ENCODE measurements at places on chromosomes 5 and 9. TPM values are rescaled to one million over a fixed set of nuclear protein-coding genes. Genes with fewer than 3 reads are reported as not detected.

The ACTBL2 gene
- polyA plus RNA-seq = not detected

The CTXN3 gene
- polyA plus RNA-seq = not detected

The HSD17B3 gene
- 1.7 TPM for polyA plus RNA-seq

The TMEM215 gene
- polyA plus RNA-seq = not detected

The NR6A1 gene
- polyA plus RNA-seq = 0.22 TPM

The ANGPTL2 gene
- polyA plus RNA-seq = 35.8 TPM

The RGS3 gene
- polyA plus RNA-seq = 20.8 TPM

The WDR31 gene
- 1.1 TPM for polyA plus RNA-seq

The UNC5A gene
- 0.11 TPM for polyA plus RNA-seq

The LCN1 gene
- polyA plus RNA-seq = not detected

The EIF4E1B gene
- polyA plus RNA-seq = not detected

The PCDHGA2 gene
- 0.56 TPM for polyA plus RNA-seq

The PCDHGB7 gene
- 2.6 TPM for polyA plus RNA-seq

The PCDHGA12 gene
- polyA plus RNA-seq = 2.0 TPM

The SPEF2 gene
- 1.3 TPM for polyA plus RNA-seq

The MLANA gene
- not detected for polyA plus RNA-seq

The IL7R gene
- 2.8 TPM for polyA plus RNA-seq

The C5orf58 gene
- polyA plus RNA-seq = not detected

The IL9 gene
- polyA plus RNA-seq = not detected

The CSF1R gene
- polyA plus RNA-seq = 2.9 TPM

The SOHLH1 gene
- not detected for polyA plus RNA-seq

The RPP25L gene
- 25.6 TPM for polyA plus RNA-seq

The MZB1 gene
- not detected for polyA plus RNA-seq

The SLC45A2 gene
- not detected for polyA plus RNA-seq

The AIF1L gene
- 46.2 TPM for polyA plus RNA-seq

The PLAC8L1 gene
- 0.12 TPM for polyA plus RNA-seq

Data from adipose tissue (tissue), 3 donors.